ENCODE measurements at places on chromosomes 3 and 15.

DNA sequence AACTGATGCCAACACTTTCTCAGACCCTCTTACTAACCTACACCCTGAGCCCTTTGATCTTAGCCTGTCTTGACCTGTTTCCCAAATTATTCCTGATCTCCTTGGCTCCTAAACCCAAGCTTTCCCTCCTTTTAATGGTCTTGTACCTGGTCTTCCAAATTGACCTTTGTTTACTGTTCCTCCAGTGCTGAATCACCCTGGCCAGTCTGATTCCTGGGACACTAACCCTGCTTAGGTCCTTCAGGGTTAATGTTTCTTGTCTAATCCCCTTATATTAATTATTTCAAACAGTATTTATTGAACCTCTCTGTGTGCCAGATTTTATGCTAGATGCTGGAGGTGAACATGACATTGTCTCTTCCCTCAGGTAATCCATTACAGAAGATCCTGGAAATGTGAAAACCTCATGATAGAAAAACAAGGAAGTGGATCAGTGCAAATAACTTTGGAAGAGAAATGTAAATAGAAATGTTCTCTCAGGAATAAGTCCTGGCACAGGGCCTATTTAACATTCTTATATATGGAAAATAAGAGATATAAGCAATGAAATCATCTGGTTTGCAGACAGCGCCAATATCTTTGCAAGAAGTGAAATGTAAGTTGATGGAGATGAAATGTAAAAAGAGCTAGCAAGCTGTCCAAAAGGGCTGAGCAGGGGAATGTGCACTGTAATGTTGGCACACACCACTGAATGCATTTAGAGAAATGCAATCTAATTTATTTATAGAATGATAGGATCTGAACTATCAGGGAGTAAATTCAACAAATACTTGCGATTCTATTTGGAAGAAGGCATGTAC is 20.7 kb downstream of the HGD start:
- DNase-seq, result no peak

- DNase-seq, result peak; percentile 38
Measured at GRCh38 chr3:165196577-165197480, 645 bp upstream of the SLITRK3 start.

DNA sequence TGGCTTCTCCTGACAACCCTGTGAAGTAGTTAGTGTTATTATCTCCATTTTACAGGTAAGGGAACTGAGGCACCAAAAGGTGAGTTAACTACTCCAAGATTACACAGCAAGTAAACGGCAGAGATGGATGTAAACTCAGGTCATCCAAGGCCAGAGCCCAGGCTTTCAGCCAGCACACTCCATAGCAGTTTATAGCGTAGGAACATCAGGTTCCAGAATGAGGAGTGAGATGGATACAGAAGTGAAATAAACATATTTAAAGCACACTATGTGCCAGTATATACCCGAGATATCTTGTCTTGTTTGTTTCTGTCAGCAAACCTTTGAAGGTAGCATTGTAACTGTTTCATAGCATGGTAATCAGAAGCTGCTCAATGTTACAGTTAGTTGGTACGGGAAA is 279.0 kb downstream of the OXSM start:
- no peak for DNase-seq

- no peak for DNase-seq
Measured at GRCh38 chr3:30502742-30503073, 103.7 kb upstream of the TGFBR2 start.

- DNase-seq, result no peak
Measured at GRCh38 chr3:53694666-53695323, 151.4 kb downstream of the CHDH start.

DNA sequence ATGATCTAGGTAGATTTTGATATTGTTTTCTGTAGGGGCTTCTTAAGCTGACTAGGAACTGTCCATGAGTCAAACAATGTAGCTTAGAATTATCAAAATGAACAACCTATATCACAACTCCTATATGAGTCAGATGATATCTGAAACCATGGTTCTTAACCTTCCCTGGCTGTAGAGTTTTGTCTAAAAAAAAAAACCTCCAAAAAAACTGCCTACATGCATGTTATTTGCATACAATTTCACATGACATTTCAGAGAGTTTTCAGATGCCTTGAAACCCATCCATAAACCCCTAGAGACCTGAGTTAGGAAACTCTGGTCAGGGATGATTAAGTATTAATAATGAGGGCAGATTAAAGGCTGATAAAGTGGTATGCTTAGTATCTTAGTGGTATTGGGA is 157.0 kb downstream of the CHST2 start:
- DNase-seq, result no peak

DNA sequence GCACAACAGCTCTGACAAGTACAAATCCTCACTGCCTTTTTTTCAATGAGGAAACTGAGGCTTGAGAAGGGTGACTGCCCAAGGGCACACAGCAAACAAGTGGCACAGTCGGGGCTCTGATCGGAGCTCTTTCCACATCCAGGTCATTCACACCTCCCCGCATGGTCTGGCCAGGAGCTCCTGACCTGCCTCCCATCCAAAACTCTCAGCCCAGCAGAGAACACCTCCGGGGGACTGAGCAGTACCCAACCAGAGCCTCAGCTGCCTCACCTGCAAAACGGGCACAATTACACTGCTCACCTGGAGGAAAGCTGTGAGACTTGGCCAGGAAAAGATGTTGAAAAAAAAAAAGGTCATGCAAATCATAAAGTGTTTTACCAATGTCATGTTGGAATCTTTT is 36.5 kb downstream of the WNT7A start:
- DNase-seq, result no peak

GRCh38 chr3:65829228-65829627 is 209.5 kb downstream of the MAGI1 start:
- DNase-seq, result no peak

DNA sequence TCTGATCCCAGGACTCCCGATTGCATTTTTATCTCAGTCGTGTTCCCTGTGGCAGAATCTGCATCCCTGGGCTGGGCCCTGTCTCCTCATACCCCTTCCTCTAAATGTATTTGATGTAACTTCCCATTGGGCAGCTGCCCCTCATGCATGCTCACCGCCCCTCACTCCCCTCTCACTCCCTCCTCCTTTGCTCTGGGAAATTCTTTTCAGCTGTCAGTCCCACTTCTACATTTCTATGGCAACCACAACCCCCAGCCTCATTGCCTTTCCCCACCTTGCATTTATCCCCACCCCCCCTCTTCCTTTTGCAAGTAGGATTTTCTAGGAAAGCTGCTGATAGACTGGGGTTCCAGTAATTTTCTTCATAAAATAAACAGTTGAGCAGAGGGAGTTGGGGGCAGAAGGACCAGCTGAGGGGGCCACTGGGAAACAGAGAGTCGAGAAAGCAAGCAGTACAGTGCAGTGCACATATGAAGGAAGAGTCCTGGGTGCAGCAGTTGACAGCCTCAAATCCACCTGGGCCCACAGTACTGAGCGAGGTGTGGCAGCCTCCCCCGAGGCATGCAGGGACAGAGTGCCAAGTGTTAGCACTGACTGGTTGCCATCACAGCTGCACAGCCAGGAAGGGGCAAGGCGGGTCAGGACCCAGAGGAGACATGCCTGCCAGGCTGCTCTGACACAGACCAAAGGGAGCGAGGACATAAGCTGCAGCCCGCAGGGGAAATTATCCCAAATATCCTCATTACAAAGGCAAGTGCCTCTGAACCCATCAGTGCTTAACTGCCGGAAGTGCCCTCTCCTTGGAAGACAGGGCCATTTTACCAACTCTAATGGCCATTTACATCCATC is 476.3 kb downstream of the EPHB1 start:
- DNase-seq, result no peak

DNA sequence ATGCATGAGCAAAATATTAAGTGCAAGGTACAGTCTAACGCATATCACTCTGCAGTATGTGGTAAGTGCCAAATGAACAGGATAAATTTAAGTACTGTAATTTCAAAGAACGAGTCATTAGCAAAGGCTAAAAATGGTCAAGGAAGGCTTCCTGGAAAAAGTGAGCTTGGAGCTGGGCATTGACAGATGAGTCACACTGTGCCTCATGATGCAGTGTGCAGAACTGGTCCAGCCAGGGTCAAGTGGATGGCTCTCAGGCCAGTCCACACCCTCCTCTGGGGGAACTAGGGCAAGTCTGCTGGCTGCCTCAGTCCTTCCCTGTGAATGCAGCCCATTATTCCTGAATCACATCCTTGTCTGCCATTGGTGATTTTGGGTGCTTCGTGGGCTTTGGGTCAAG is 76.3 kb downstream of the CACNA1D start:
- no peak for DNase-seq

DNA sequence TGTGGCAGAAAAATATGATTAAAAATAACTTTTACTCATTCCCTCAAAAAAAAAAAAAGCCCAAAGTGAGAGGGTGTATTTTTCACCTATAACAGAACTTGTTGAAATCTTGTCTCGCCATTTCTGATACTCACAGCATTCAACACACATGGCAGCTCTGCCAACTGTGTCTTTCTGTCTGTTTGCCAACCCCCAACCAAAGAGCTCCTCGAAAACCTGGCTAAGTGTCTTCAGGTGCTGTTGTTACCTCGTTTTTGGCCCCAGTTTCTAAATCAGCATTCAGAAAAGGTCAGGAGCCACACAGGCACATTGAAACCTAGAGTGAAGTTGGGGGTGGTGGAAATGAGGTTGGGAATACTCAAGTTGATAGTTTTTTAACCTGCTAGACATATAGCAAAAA is 123.5 kb downstream of the TMEM108 start:
- DNase-seq, result no peak

DNA sequence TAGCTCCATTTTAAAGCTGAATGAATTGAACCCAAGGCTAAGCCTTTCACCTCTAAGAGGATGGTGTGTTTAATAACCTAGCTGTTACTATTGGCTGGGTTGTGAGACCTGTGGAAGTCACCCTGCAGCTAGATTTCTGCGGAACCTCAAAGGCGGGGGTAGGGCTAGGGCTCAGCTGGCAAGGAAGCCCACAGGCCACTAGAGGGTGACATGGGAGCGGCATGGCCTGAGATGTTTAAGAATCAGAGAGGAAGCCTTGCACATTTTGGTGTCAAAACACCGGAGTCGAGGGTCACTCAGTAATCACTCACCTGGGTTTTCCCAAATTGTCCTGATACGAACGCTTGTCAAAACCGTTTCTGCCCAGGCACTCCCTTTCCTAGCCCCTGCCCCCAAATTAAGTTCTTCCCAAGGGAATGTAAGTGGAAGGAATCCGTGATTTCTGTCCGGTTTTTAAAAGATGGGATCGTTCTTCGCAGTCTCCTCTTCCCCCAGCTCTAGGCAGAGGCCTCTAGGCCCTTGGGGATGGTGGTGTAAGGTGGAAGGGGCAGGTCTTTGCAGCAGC is 3.8 kb upstream of the ACAD9 start:
- no peak for DNase-seq

GRCh38 chr3:74267588-74268184 is 346.8 kb downstream of the CNTN3 start:
- no peak for DNase-seq

GRCh38 chr3:177220136-177220974 is 23.1 kb upstream of the TBL1XR1 start:
- no peak for DNase-seq

- no peak for DNase-seq
Measured at GRCh38 chr3:107705046-107705445, 182.3 kb downstream of the BBX start.

Data from amygdala (tissue), 56 donors.